ACHN (cell line): ENCODE measurements at places on chromosomes 7 and 10.

DNA sequence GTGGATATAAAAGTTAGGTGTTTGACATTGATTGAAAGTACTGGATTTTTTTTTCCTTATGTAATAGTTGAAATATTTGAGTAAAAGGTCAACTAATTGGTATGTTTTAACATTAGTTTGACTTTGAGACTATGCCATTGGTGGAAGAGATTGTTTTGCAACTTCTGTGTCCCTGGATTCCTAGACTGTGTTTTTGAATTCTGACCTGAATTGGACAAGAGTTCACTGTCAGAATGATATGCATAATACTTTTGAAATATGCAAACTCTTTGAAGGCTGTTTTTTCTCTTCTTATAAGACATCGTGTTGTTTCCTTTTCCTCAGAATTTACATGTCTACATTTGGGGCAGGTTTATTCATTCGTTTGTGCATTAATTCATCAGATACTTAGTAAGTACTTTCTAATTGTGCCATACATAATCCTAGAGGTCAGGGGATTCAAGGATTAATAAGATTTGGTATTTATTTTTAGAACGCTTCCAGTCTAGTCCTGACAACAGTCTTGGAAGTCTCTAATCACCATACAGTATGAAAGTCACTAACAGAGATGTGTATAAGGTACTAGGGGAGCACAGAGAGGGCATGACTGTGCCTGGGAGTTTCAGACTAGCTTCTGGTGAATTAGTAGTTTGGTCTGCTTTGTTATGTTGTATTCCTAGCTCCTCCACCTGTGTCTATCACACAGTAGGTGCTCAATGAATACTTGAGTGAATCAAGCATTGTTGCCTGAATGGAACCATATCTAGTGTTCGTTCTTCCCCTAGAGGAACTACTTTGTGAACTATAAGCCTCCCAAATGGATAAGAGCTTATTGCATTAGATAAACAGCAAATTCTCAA, 49.2 kb downstream of the AGK start:
- no peak for DNase-seq

DNA sequence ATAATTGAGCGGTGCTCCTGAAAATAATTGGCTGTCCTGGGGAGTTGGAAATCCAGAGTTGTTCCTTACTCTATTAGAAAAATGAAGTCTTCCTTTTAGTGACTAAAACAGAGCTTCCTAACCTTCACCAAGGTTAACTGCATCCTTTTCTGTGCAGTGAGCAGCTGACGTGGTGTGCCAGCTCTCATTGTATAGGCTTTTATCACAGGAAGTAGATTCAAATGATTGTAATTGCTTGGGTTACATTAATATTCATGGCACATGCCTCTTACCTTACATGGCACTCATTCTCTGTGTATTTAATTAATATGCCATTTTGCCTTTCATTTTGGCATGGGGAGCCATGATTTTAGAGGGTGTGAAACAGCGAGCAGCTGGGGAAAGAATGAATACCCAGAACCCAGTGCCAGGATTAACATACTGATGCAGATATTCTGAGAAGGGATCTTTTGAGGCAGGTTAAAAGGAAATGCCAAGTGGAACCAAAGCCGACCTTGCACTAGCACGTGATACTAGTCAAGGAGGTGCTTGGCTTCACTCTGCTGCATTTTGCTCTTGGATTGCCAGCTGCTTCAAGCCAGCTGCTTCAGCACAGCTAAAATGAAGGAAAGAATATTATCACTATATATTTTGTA, 115.3 kb downstream of the ST7 start:
- DNase-seq: peak; percentile 19

DNA sequence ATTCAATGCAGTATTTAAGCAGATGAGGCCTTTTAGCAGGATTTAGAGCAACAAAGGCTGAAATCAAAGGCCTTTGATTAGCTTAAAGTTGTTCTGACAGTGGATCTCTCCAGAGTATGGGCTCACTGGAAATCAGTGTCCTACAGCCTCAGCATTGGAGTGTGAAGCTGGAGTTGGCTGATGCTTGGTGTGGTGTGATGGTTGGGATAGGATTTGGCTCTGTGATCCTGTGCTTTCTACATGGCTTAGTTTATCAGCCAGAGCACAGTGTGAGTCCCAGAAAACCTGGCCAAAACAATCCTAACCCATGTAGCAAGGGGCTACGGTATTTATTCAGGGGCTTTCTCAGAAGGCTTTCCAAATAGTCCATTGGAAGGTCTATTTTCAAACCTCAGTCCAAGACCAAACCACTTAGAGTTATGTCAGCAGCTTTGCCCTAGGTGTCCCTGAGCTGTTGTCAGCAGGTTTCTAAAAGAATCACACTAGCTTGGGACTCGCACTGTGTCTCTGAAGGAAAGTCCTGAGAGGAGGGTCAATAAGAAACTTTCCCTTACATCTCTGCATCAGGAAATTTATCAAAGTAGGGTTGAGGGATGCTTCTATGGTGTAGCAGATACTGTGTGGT, 65.4 kb upstream of the ANKRD1 start:
- no peak for DNase-seq

DNA sequence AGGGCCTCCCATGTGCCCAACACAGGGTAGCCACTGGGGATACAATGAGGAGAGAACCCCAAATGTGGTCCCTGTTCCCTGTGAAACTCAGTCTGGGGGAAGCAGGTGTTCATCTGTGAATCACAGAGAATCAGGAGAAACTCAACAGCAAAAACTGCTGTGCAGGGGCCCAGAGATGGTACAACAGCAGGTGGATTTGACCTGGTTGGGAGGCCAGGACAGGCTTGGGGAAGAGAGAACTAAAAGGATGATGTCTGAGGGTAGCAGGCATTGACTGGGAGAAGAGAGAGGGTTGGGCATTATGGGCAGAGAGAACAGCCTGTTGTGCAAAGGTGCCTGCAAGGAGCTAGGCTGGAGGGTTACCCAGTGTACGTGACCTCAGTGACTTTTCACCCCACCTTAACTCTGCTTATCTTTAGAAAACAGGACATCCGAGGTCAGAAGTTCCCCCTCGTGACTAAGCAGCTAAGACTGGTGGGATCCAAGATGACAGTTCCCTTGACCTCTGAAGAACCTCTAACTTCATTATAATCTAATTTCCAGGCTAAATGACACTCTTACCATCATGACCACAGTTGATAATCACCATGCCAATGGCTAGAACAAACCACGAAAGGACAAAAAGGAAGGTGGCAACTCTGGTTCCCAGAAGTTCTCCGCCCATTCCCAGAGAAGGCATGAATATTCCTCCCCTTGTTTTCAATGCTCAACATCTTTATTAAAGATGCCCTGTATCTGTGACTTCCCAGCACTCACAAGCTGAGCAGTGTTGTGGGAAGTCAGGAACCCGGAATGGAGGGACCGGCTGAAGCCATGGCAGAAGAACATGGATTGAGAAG, 5.1 kb upstream of the ADAMTS14 start:
- DNase-seq: no peak

DNA sequence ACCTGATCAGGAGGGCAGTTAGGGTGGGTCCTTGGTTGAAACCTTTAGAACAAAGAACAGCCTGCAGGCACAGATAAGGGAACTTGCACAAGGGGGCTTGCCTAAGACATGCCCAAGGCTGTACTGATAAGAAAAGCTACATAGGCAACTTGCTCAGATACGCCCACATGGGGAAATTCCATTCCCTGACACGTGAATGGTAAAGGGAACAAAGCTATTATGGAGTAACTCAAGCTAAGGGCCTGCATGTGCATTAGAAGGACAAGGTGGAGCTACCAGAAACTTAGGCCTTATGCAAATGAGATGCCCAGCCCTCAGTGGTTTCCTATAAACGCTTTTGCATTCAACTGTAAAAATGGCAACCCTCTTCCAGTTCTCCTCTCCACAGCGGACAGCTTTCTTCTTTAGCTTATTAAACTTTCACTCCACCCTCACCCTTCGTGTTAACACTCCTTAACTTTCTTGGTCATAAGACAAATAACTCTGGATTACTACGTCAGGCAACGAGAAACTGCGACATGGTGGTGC, 1192.1 kb upstream of the CELF2 start:
- DNase-seq: no peak

GRCh38 chr10:11663763-11664555, 52.5 kb upstream of the USP6NL start:
- DNase-seq: no peak

DNA sequence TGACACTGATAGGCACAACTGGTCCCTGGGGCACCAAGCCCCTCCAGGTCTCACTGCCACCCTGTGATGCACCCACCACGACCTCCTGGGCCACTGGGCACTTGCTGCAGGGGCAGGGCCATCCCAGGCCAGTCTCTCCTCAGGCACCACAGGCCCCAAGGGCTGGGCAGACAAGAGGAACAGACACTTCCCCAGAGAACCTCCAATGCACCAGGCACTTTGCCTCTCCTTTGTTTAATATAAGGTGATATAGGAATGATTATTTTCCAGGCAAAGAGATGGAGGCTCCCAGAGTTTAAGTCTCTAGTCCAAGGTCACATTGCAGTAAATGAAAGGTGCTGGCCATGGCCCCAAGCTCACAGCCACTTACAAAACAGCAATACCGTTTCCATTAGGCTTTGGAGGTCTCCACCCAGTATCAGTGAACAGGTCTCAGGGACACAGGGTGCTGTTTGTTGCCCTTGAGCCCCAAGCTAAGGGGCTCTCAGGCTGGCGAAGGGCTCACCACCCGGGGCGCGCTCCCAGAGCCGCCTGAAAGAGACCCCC, 4.5 kb downstream of the DEPP1 start:
- no peak for DNase-seq

GRCh38 chr10:12995425-12995861, 6.1 kb downstream of the CCDC3 start:
- no peak for DNase-seq

DNA sequence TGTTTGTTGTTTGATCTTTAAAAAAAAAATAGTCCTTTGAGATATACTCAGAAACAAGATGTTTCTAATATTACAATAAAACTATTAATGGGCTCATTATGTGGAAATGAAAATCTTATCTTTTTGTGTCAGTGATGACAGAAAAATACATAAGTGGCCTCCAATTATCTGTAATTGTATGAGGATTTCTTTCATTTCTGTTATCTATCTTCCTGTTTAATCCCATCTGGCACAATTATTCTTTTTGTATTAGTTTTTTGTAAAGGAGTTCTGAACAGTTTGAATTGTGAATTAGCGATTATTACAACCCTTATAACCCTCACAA, 270.8 kb downstream of the BBS9 start:
- DNase-seq: no peak
